Effector CD4-positive, alpha-beta T cell (primary cell): ENCODE measurements at places on chromosomes 1 and 21.

DNA sequence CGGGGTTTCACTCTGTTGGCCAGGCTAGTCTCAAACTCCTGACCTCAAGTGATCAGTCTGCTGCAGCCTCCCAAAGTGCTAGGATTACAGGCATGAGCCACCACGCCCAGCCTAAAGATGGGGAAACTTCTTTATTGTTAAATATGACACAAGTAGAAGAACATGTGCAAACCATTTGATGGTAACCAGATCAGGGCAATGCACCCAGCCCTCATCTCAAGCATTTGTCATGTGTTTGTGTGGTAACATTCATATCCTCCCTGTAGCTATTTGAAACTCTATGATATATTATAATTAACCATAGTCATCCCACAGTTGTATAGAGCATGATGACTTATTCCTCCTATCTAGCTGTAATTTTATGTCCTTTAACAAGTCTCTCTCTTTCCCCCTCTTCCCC is 119.5 kb upstream of the TMPRSS2 start:
- DNase-seq, result no peak

DNA sequence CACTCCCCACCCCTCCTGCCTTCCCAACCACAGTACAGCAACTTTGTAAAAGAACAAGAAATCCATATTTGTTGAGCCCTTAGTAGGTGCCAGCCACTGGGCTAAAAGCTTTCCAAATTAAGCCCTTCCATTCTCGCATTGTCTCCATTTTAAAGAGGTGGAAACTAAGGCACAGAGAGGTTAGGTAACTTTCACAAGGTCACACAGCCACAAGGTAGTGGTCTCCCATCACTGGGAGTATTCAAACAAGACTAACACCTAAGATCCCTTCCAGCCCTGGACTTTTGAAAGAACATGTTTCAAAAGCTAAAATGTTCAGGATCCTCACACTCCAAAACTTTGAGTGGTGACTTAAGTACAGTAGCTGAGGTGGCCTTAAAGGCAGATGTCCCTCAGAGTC is 3.2 kb downstream of the SDC3 start:
- no peak for DNase-seq

- no peak for DNase-seq
These were observed 9.4 kb upstream of the PLEKHA6 start for GRCh38 chr1:204368996-204369726.

- no peak for DNase-seq
These were observed 86.9 kb downstream of the DHRS3 start for GRCh38 chr1:12531179-12531499.

GRCh38 chr1:216420263-216420662 is 3.0 kb downstream of the USH2A start:
- no peak for DNase-seq

- no peak for DNase-seq
These were observed 1.1 kb downstream of the DPYD start for GRCh38 chr1:97919585-97920261.

- DNase-seq, result no peak
These were observed 20.6 kb upstream of the CEP85 start for GRCh38 chr1:26213335-26213905.

DNA sequence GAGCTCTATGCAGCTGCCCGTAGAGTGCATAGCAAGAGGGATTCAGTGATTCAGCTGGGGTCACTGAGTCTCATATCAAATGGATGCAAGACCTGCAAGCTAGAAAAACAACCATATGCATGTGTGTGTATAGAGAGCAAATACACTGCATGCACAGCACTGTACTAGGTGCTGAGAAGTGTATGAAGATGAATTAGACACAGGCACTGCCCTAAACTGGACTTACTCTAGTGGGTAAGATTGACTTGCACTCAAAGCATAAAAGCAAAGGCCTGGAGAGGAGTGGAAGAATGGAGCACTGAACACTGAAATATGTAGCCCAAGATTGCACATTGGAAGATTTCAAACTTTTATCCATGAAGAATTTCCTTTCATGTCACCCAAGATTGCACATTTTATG is 5.5 kb upstream of the GBP1 start:
- no peak for DNase-seq

DNA sequence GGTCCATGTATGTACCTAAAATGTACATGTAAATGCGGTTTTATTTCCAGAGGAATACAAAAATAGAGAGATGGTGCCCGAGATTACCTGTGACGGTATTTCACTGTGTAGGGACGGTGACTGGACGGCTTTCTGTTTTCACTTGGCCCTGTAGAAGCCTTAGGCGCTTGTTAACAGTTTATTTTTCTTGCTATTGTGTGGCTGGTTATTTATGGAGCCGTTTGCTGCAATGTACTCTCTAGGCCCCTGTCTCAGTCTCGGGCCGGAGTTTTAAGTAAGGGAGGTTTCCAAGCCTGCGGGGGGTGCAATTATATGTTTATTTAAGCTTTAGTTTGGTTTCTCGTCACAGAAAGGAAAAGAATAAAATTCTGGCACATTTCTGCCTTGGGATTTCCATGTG is 413 bp downstream of the EFCAB7 start:
- no peak for DNase-seq

DNA sequence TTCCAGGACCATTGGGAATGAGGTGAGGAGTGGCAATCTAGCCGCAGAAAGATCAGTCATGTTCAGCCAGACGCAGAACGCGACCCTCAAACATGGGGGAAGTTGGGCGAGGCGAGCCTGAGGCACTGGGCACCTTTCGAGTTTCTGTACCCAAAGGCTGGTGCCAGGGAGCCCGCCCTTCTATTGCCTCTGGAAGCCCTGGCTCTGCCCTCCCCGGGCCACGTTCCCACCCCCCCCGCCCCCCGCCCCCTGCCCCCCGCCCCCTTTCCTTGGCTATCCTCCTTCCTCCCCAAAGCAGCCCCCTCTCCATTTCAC is 2.2 kb upstream of the ZBTB7B start:
- no peak for DNase-seq

DNA sequence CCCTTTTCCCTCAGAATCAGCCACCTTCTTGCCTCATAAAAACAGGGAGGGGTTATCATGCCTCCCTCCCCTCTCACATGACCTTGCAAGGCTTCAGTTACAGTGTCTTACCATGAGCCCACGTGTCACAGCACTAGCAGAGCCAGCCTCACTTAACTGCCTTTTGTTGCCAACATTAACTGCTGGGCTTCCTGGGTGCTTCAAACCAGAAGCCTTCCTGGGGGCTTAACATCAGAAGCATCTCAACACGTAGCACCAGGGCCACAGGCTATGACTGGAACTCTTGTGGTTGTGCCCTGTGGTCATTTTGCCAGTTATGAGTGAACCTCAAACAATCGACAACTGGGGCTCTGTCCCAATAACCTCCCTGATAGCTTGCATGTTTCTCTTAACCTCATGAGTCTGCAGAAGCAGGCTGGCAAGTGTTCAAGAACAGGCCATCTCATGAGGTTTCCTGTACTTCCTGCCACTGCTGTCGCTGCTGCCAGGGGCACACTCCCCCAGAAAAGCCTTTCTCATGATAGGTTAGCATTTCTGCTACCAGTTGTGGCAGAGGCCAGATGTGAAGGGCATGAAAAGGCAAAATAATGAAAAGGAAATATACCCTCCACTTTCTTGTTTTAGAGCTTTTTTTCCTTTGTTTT is 132.2 kb downstream of the GLUL start:
- DNase-seq, result peak; percentile 20
